ENCODE measurements at places on chromosomes 7 and 10. TPM values are rescaled to one million over a fixed set of nuclear protein-coding genes. Genes with fewer than 3 reads are reported as not detected.

DNA sequence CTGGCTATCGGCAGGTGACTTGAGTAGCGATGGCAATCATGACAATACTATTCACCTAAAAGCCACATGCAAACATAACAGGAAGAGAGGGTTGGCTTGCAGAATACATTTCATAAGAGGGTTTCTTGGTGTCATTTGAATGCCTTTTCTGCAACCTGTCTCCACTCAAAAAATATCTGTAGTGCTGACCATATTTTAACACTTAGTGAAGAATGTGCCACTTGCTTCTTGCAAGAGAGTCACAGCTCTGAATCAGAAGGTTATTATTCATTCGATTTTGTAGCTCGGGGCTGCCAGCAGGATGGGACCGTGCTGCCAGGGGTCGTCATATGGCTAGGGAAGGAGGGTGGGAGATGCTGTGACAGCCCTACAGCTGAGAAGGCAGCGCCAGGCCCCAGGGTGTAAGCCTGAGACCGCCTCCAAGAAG is 152.0 kb upstream of the PITRM1 start:
- H3K36me3 ChIP-seq = no peaks in the 10 kb centered on the region
- no peaks in the 10 kb centered on the region for H3K27me3 ChIP-seq
- H3K27ac ChIP-seq = peak overlapping the region; percentile 31
- H3K4me1 ChIP-seq = peaks cover 13% of the 10 kb centered on the region
- peak; percentile 9 for DNase-seq

ZRANB1 gene
- 3.8 TPM for polyA plus RNA-seq

DNA sequence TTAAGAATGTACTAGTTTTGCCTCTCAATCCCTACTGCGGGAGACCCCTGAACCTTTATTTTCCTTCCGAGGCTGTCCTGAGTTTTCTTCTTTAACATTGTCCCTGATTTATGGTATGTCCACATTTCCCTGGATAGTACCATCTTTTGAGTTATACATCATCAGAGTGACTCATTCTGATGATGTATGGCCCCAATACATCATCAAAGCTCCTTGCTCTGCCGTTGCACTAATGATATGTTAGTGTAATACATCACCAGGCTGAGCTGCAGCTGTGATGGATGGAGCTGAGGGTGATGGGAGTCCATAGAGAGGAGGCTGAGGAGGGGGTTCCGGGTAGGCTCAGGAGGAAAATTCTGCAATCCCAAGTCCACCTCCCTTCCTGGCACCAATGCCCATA is 986.5 kb downstream of the KCNMA1 start:
- H3K36me3 ChIP-seq = no peaks in the 10 kb centered on the region
- DNase-seq = no peak
- H3K4me1 ChIP-seq = no peaks in the 10 kb centered on the region

GRCh38 chr10:124370426-124370825 is 48.3 kb downstream of the OAT start:
- no peak for DNase-seq
- no peak overlapping the region for H3K27ac ChIP-seq
- H3K4me1 ChIP-seq = no peaks in the 10 kb centered on the region

DNA sequence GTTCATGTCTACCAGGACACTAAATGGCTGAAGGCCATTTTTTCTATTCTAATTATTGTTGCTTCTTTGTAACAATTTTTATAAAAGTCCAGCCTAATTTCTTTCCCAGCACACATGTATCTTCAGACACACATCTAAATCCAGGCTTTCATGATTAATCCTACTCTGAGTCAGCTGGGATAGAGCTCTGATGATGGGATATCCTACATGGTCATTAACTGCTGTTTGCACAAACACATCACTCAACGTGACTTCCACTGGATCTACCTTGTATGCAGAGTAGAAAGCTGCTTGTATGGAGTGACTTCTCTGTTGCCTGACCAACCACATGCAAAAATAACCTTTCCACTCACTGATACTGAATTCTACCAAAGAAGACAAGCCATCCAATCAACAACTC is 260.9 kb downstream of the AHR start:
- H3K27me3 ChIP-seq = peaks cover 4% of the 10 kb centered on the region
- DNase-seq = no peak
- no peak overlapping the region for H3K4me3 ChIP-seq

HTR5A gene
- polyA plus RNA-seq = not detected

GRCh38 chr7:27155816-27156507 is 513 bp downstream of the HOXA7 start:
- DNase-seq = peak; percentile 49
- H3K4me1 ChIP-seq = peaks cover 45% of the 10 kb centered on the region
- H3K27ac ChIP-seq = peak overlapping the region; percentile 50
- H3K27me3 ChIP-seq = peaks cover 82% of the 10 kb centered on the region
- peak overlapping the region; percentile 77 for H3K4me3 ChIP-seq

DNA sequence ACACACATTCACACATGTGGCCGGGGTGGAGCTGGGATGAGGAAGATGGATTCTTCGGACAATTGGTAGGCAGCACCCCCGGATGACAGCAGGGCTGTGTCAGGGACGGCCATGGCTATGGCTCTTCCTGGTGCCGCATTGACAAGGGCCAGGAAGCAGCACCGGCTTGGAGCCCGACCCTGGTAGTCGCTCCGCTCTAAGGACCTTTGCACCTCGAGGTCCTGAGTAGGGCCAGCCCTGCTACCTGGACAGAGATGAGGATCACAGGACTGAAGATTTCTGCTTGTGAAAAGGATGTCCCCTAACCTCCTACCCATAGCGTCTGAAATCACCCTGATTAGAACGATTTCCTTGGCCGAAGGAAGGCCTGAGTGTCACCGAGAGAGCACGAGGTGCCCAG is 134.1 kb downstream of the ADARB2 start:
- no peaks in the 10 kb centered on the region for H3K36me3 ChIP-seq
- DNase-seq = no peak
- H3K27ac ChIP-seq = no peak overlapping the region
- no peaks in the 10 kb centered on the region for H3K4me1 ChIP-seq
- H3K4me3 ChIP-seq = no peak overlapping the region

LIPA gene
- 120 TPM for polyA plus RNA-seq

GRCh38 chr10:76582531-76582930 is 1055.1 kb downstream of the KCNMA1 start:
- H3K4me1 ChIP-seq = no peaks in the 10 kb centered on the region
- DNase-seq = no peak
- no peaks in the 10 kb centered on the region for H3K36me3 ChIP-seq
- H3K27ac ChIP-seq = no peak overlapping the region
- no peaks in the 10 kb centered on the region for H3K27me3 ChIP-seq

ABCB4 gene
- polyA plus RNA-seq = 0.53 TPM

GRCh38 chr7:77202481-77202976 is 2.9 kb upstream of the FGL2 start:
- no peak for DNase-seq
- H3K4me3 ChIP-seq = no peak overlapping the region
- no peaks in the 10 kb centered on the region for H3K27me3 ChIP-seq
- no peak overlapping the region for H3K27ac ChIP-seq

- H3K27ac ChIP-seq = no peak overlapping the region
- DNase-seq = no peak
- no peaks in the 10 kb centered on the region for H3K36me3 ChIP-seq
- H3K4me1 ChIP-seq = no peaks in the 10 kb centered on the region
- no peaks in the 10 kb centered on the region for H3K27me3 ChIP-seq
Observed at GRCh38 chr7:21938463-21938862, 7.2 kb downstream of the CDCA7L start.

GRCh38 chr10:31822616-31823318 is 105.9 kb downstream of the ARHGAP12 start:
- H3K4me3 ChIP-seq = no peak overlapping the region
- H3K4me1 ChIP-seq = no peaks in the 10 kb centered on the region
- no peak for DNase-seq
- H3K36me3 ChIP-seq = peaks cover 11% of the 10 kb centered on the region

GOLGA7B gene
- 0.09 TPM for polyA plus RNA-seq

ERVW-1 gene
- not detected for polyA plus RNA-seq

PDAP1 gene
- polyA plus RNA-seq = 43.3 TPM

DNA sequence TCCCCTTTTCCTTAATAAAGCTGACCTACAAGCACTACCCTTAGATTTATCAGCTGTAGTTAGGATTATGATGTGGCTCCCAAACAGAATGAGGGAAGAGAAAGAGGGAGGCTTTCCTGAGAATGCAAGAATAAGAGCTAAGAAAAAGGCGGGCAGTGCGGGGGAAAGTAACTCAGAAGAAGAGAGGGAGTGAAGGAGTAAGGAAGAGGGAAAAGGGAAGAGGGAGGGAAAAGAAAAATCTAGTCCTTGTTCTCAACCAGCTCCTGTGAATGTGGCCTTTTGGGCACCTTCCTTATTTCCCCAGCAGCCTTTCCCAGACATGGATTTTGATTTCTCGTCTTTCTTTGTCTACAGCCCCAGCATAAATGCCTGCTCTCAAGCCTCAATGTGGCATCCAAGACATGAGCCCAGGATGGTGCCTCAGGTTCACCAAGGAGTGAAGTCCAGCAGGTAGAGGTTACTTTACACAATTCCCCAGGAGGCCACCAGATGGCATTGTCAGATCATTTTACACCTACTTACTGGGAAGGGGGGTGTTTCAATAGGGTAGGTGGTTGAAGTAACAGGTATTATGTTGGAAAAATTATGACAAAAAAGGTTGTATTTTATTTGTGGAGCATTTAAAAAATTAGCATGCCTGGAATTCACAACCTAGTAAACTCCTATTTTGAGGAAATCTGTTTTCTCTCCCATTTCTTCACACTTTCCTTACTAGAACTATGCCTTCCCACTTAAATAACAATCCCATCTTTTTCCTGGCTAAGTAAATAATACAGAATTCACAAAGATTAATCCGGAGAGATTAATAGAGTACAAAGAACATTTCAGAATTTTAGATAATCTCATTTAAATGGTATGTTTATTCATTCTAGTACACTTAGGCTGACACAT is 106.5 kb downstream of the HTR7 start:
- no peak for DNase-seq
- H3K27ac ChIP-seq = no peak overlapping the region
- no peaks in the 10 kb centered on the region for H3K36me3 ChIP-seq
- H3K27me3 ChIP-seq = no peaks in the 10 kb centered on the region
- H3K4me3 ChIP-seq = no peak overlapping the region

SRGN gene
- polyA plus RNA-seq = 1,240 TPM

DNA sequence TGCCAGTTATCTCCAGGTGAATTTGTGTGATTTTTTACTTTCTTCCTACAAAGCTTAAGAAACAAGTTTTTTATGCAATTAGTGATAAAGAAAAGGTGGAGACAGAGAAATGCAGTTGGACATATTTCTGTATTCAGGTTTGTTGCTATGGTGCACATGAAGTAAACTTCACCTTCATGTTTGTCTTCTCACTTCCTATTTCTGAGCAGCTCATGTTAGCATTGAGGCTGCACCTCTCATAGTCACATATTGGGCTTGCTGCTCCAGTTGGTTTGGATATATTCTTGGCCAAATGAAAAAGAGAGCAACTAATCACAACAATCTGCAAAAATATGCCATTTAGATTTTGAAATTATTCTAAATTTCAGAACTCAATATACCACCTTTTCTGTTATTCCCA is 475.6 kb upstream of the ZWINT start:
- peaks cover 2% of the 10 kb centered on the region for H3K27me3 ChIP-seq
- H3K4me1 ChIP-seq = no peaks in the 10 kb centered on the region
- DNase-seq = no peak
- H3K36me3 ChIP-seq = no peaks in the 10 kb centered on the region
- H3K4me3 ChIP-seq = no peak overlapping the region

- H3K4me1 ChIP-seq = no peaks in the 10 kb centered on the region
- H3K27me3 ChIP-seq = peaks cover 3% of the 10 kb centered on the region
- no peaks in the 10 kb centered on the region for H3K36me3 ChIP-seq
- DNase-seq = peak; percentile 61
- H3K27ac ChIP-seq = no peak overlapping the region
- no peak overlapping the region for H3K4me3 ChIP-seq
Observed at GRCh38 chr10:13371897-13372470, 23.9 kb upstream of the SEPHS1 start.

Measured in immature natural killer cell (primary cell).